Activated T-cell treated with anti-CD3 and anti-CD28 coated beads for 24 hours (primary cell): ENCODE measurements at places on chromosomes 12 and 14.

- DNase-seq: no peak
These were observed 246.8 kb upstream of the SFSWAP start for GRCh38 chr12:131464081-131464480.

DNA sequence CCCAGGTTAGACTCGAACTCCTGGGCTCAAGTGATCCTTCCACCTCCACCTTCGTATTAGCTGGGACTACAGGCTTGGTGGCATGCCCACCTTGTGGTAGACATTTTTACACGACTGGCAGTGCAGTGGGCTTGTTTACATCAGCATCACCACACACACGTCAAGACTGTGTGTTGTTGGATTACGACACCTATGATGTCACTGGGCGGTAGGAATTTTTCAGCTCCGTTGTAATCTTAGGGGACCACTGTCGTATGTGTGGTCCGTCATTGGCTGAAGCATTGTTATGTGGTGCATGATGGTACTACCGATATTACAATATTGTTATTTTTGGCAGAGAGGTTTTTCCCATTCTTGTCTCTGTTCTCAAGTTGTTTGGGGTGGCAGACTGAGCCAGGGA lies 50.7 kb downstream of the TSPAN9 start:
- no peak for DNase-seq

GRCh38 chr12:46699986-46700385 lies 125.8 kb downstream of the SLC38A4 start:
- DNase-seq: no peak

DNA sequence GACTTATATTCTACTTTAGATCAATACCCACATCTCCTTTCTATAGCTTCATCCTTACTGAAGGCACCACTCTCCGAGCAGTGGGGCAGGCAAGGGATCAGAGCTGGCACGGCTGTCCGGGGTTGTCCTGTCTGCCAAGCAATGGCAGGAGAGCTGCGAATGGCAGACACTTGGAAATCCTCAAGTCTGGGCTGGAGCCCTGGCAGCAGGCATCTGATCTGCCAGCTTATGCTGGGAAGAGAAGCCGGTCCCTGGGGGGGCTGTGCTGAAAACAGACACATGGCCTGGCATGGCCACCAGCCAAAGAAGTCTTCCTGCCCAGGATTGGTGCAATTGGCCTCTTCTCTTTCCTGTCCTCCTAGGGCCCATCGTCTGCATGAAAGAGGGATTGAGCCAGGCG lies 280.2 kb upstream of the PWP1 start:
- DNase-seq: no peak

DNA sequence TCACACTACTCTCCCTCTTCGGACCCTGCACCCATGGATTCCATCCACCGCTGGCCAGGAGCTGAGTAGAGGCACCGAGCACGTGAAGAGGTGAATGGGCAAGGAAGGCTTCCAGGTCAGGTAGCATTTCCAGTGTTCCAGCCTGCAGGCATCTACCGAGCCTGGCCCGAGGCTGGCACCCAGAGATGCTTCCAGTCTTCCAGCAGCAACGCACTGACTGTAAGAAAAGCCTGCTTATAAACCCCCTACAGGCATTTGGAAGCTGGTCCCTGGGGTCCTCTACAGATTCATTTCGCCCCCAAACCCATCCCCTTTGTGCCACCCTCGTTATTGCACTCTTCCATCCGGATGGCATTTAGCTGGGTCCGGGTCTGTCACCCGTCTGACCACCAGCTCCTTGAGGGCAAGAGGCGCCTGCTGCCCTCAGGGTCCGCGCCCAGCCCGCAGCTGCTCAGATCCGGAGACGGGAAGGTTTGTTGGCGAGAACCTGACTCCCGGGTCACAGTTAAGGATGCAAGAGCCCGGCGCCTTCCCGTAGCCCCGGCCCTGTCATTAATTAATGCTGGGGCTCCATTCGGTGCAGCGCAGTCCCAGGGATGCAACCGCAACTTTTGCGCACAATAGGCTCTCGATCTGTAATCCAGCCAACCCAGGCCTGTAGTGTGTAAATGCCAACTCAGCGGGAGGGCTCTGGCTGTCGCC lies 614 bp upstream of the MARK3 start:
- no peak for DNase-seq

DNA sequence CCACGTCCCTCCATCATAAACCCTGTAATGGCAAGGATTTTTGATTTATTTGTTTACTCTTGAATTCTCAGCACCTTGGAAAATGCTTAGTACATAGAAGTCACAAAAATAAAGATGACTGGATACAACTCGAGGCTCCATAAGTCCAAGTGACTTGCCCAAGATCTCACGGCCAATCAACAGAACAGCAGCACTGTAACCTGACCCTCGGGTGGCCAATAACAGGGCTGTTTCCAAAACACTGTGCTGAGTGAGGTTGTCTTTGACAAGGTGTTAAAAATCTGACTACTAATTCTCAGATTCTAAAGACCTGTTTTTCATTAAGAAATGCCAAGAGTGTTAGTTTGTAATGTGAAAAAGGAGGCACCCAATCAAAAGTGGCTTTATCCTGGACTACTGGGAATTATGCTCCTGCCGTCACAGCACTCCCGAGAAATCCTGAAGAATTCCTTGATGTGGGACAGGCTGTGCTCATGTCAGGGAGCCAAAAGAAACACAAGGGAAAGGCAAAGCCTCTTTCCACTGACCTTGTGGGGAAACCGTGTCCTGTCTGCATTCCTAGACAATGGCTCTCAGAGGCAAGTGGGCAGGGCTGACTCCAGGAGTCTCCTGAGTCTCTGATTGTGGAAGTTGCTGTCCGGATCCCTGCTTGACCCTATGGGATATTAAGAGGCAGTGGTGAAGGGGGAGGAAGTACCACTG lies 204.7 kb upstream of the PELI2 start:
- DNase-seq: no peak

DNA sequence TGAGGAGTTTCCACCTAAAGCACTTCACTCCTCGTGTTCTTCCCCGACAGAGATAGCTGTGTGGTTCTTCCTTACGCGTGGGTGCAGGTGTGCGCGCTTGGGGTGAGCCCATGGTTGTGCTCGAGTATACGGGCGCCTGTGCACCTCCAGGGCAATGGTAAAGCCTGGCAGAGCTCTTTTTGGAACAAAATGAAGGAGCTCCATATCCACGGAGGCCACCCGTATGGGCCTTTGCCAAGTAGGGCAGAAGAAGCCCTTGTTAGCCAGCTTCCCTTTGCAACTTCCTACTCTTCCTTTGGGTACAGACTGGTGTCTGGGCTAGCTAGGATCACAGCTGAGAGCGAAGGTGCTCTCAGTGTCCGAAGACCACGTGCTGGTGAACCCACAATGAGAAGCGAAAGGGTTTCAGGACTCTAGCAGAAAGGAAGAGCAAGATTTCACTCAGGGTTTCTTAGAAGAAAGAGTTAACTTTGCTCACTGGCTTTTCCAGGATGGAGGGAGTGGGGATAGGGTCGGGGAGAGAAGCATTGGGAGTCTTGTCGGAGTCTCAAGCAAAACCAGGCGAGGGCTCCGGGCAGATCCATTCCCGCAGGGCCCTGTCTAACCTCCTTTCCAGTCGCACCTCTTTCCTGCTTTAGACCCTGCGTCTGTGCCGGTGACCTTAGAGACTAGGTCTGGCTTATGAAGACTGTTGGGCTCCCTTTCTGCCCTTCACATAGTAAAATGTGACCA lies 960 bp upstream of the LRFN5 start:
- DNase-seq: no peak
